ENCODE measurements at places on chromosomes 2 and 18. TPM values are rescaled to one million over a fixed set of nuclear protein-coding genes. Genes with fewer than 3 reads are reported as not detected.

- no peak overlapping the region for H3K27ac ChIP-seq
- no peak overlapping the region for H3K4me3 ChIP-seq
- no peaks in the 10 kb centered on the region for H3K27me3 ChIP-seq
- H3K36me3 ChIP-seq = no peaks in the 10 kb centered on the region
- DNase-seq = no peak
- H3K4me1 ChIP-seq = no peaks in the 10 kb centered on the region
These were observed 5.1 kb downstream of the SERPINB2 start for GRCh38 chr18:63892566-63892965.

DNA sequence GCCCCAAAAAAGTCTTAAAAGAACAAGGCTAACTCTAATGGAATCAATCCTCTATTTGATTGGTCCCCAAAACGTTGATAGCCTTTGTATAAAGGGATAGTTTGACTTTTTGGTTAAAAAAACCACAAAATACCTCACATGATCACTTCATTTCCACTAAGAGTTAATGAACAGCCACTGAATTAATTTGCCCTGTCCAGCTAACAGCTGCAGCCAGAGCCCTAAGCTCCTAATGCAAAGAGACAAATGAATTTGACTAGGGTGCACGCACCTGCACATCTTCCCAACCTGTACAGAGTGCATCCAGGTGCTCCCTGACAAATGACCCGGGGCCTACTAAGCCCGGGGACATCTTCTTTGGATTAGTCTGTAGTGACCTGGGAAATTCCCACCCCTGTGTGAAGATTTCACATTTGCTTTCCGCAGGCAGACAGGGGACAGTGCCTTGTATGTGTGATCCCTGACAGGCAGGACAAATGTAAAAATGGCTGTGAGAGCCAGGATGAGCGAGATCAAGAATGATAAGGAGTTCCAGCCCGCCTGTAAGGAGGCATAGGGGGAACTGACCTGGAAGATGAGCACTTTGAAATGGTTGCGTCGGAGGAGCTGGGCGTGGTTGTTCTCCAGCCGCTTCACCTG, 893 bp downstream of the CAVIN2 start:
- H3K4me3 ChIP-seq = peak overlapping the region; percentile 37
- peaks cover 12% of the 10 kb centered on the region for H3K4me1 ChIP-seq
- no peaks in the 10 kb centered on the region for H3K36me3 ChIP-seq
- no peak for DNase-seq
- H3K27ac ChIP-seq = peak overlapping the region; percentile 60

- no peaks in the 10 kb centered on the region for H3K4me1 ChIP-seq
- H3K27me3 ChIP-seq = no peaks in the 10 kb centered on the region
- no peaks in the 10 kb centered on the region for H3K36me3 ChIP-seq
- no peak for DNase-seq
These were observed 85.7 kb upstream of the UGP2 start for GRCh38 chr2:63755965-63756364.

- H3K27me3 ChIP-seq = no peaks in the 10 kb centered on the region
- no peak overlapping the region for H3K27ac ChIP-seq
- H3K4me1 ChIP-seq = no peaks in the 10 kb centered on the region
- DNase-seq = no peak
- H3K36me3 ChIP-seq = no peaks in the 10 kb centered on the region
These were observed 472.6 kb upstream of the NETO1 start for GRCh38 chr18:73340135-73340977.

- no peaks in the 10 kb centered on the region for H3K27me3 ChIP-seq
- no peaks in the 10 kb centered on the region for H3K36me3 ChIP-seq
- no peak for DNase-seq
These were observed 98.7 kb downstream of the BCL2 start for GRCh38 chr18:63220903-63221302.

GRCh38 chr2:37232131-37232933, 874 bp downstream of the NDUFAF7 start:
- H3K4me1 ChIP-seq = peaks cover 10% of the 10 kb centered on the region
- no peaks in the 10 kb centered on the region for H3K27me3 ChIP-seq
- peak; percentile 74 for DNase-seq

DNA sequence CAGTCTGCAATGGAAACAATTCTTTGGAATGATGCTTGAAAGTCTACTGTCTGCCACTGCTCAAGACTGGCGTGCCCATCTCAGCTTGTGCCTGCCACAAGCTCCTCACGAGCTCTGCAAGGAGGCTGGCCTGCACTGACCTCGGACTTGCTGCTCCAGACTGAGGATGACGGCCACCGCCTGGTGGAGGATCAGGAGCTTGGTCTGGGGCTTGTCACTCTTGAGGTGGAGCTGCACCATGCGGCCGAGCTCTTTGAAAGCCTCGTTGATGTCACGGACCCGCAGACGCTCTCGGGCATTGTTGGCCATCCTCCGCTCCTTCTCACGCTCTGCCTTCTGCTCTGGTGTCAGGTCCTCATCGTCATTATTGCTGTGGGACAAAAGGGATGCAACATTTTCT, 269.4 kb upstream of the CCDC68 start:
- no peaks in the 10 kb centered on the region for H3K27me3 ChIP-seq
- no peak overlapping the region for H3K27ac ChIP-seq
- H3K4me1 ChIP-seq = no peaks in the 10 kb centered on the region
- DNase-seq = no peak
- H3K36me3 ChIP-seq = peaks cover 4% of the 10 kb centered on the region

DNA sequence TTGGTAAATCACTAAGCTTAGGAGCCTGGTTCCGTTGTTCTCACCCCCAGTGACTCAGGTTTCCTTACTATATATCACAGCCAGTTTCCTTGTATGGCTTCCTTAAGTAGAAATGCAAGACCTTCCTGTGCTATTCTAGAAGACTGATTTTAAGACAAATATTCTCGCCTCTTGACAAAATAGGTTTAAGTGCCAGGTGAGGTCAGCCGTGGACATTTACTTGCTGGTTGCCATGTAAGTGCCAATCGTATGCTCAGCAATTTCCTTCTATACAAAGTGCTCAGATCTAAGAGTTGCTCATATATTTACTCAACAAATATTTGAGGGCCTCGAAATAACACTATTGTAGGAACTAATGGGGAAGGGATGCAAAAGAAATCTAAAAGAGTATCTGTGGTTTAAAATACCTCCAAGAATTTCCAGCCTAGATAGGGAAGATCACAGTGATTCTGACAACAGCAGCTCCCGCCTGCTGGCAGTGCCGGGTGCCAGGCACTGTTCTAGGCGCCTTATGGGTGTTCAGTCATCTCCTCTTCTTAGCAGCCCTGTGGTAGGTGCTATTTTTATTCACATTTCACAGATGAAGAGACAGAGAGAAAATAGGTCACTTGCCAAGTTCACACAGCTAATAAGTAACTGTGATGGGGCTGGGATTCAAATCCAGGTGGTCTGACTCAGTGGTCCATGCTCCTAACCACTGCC, 95.3 kb upstream of the B3GNT7 start:
- DNase-seq = no peak
- no peaks in the 10 kb centered on the region for H3K4me1 ChIP-seq
- no peak overlapping the region for H3K4me3 ChIP-seq
- H3K27ac ChIP-seq = no peak overlapping the region

DNA sequence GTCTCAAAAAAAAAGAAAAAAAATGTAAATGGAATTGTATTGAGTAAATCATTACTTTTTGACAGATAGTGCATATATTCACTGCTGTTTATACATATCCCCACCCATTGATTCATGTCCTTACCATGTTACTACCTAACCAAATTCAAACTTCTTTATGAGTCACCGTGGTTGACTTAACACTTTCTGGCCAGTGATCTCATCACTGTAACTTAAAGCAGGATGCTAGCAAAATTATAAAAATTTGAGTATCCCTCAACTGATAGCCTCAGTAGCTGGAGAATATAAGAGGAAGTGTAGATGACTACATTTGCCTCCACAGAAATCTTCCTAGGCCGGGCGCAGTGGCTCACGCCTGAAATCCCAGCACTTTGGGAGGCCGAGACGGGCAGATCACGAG, 13.4 kb downstream of the CNOT9 start:
- no peak overlapping the region for H3K27ac ChIP-seq
- no peaks in the 10 kb centered on the region for H3K27me3 ChIP-seq
- peaks cover 3% of the 10 kb centered on the region for H3K4me1 ChIP-seq
- no peak overlapping the region for H3K4me3 ChIP-seq
- DNase-seq = no peak

GRCh38 chr2:30127016-30127893, 19.6 kb upstream of the YPEL5 start:
- no peaks in the 10 kb centered on the region for H3K4me1 ChIP-seq
- H3K36me3 ChIP-seq = no peaks in the 10 kb centered on the region
- no peak overlapping the region for H3K27ac ChIP-seq
- no peaks in the 10 kb centered on the region for H3K27me3 ChIP-seq
- DNase-seq = no peak

- no peaks in the 10 kb centered on the region for H3K27me3 ChIP-seq
- H3K27ac ChIP-seq = peak overlapping the region; percentile 48
- H3K4me1 ChIP-seq = peaks cover 17% of the 10 kb centered on the region
- DNase-seq = peak; percentile 79
- H3K36me3 ChIP-seq = no peaks in the 10 kb centered on the region
These were observed 144.3 kb upstream of the ZFP36L2 start for GRCh38 chr2:43370705-43371104.

GRCh38 chr18:24214144-24214543, 75.3 kb downstream of the CABYR start:
- peaks cover 13% of the 10 kb centered on the region for H3K4me1 ChIP-seq
- H3K4me3 ChIP-seq = no peak overlapping the region
- H3K27me3 ChIP-seq = no peaks in the 10 kb centered on the region
- DNase-seq = no peak

- no peaks in the 10 kb centered on the region for H3K36me3 ChIP-seq
- H3K27me3 ChIP-seq = no peaks in the 10 kb centered on the region
- H3K4me3 ChIP-seq = no peak overlapping the region
These were observed 12.1 kb upstream of the TRAF3IP1 start for GRCh38 chr2:238308177-238308576.

DNA sequence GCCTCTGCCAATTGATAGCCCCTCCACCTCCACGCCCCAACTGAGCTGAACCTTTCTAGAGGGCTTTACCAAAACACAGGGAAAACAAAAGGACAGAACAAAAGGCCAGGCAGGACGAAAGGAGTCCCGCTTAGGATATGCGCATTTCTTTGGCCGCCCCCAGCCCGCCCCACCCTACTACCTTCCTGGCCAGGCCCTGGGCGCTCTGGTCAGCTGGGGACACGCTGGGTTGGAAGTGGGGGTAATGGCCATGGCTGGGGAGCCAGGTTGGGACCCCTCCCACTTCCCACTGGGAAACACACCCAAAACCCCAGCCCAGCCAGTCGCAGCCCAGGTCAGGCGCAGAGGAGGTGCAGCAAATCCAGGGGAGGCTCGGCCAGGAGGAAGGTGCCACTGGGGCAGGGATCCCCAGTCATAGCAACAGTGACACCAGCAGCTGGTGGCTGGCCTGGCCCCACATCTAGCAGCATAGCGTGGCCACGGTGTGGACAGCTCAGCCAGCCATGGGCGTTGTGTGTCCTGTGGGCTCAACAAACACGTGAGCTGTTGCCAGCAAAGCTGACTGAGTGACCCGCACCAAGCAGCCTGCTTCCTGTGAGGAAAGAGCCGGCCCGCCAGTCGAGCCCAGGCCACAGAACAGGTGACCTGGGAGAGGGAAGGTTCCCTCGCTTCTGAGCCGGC, 24.6 kb upstream of the B3GNT7 start:
- H3K36me3 ChIP-seq = no peaks in the 10 kb centered on the region
- no peak overlapping the region for H3K27ac ChIP-seq
- no peaks in the 10 kb centered on the region for H3K27me3 ChIP-seq

DNA sequence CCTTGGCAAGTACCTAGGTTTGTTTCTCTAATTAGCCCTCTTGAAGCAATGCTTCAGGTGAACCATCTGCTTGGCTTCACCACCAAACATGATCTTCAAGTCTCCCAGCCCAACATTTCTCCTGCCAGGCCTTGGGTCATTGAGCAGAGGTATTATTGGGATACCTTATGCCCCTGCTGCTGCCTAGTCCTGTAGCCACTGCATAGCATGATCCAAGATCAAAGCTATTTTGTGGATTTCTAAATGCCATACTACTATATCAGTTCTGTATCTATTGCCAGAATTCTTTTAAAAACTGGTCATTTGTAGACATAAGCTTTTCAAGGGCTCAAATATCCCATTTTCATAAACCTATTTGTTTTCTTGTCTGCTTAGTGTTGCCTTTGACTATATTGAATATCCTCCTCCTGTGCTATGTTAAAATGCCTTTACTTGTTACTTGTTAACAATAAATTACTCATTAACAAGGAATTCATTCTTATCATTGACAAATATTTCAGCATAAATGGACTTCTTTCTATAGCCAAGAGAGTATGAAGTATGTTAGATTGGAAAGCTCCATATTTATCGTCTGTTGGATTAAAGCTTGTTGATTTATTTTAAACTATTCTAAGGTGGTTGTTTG, 204.5 kb upstream of the RBBP8 start:
- DNase-seq = no peak
- H3K27me3 ChIP-seq = no peaks in the 10 kb centered on the region
- H3K36me3 ChIP-seq = no peaks in the 10 kb centered on the region
- no peak overlapping the region for H3K27ac ChIP-seq

GRCh38 chr18:70015127-70015526, 67.5 kb upstream of the CD226 start:
- H3K4me1 ChIP-seq = no peaks in the 10 kb centered on the region
- H3K36me3 ChIP-seq = no peaks in the 10 kb centered on the region
- no peak for DNase-seq
- H3K27me3 ChIP-seq = no peaks in the 10 kb centered on the region

- H3K27me3 ChIP-seq = no peaks in the 10 kb centered on the region
- no peaks in the 10 kb centered on the region for H3K36me3 ChIP-seq
- H3K4me3 ChIP-seq = peak overlapping the region; percentile 94
- DNase-seq = no peak
- peak overlapping the region; percentile 62 for H3K27ac ChIP-seq
- no peaks in the 10 kb centered on the region for H3K4me1 ChIP-seq
These were observed 2.4 kb downstream of the FIGN start for GRCh38 chr2:163733301-163733938.

DNA sequence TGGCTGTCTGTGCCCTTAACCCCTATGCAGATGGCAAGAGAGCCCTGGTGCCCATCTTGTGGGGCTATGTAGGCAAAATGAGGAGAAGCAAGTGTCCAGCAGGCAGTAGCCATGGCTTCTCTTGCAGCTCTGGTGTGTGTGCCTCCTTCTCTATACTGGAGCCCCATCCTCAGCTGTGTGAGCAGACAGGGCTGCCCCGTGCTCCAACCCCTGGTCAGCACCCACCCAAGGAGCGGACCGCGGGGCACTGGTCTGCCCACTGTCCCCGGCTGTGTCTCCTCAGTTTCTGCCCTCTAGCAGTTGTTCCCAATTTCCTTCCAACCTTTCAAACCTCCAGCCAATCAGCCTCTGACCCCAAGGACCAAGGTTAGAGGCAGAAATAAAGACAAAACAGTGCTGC, 134.9 kb upstream of the GLI2 start:
- H3K27ac ChIP-seq = no peak overlapping the region
- no peaks in the 10 kb centered on the region for H3K4me1 ChIP-seq

The MAL gene
- 477 TPM for total RNA-seq

The SLC9A2 gene
- 5.9 TPM for total RNA-seq

The MGAT5 gene
- 40.9 TPM for total RNA-seq

The SPR gene
- total RNA-seq = 29.9 TPM

The ACVR1C gene
- total RNA-seq = 0.79 TPM

The INPP5D gene
- total RNA-seq = 29.6 TPM

The SERPINB10 gene
- total RNA-seq = not detected

The UGT1A3 gene
- 0.57 TPM for total RNA-seq

The GYPC gene
- 51.1 TPM for total RNA-seq

The NT5DC4 gene
- not detected for total RNA-seq

The L3MBTL4 gene
- total RNA-seq = 15.2 TPM

The ZNF396 gene
- total RNA-seq = 6.5 TPM

The STARD6 gene
- 0.19 TPM for total RNA-seq

The XIRP2 gene
- not detected for total RNA-seq

The ALK gene
- 0.13 TPM for total RNA-seq

The MLPH gene
- 9.6 TPM for total RNA-seq
